ENCODE measurements at places on chromosomes 16 and 17.

GRCh38 chr16:57039148-57039812 lies 49.9 kb downstream of the NLRC5 start:
- DNase-seq = peak; percentile 83

DNA sequence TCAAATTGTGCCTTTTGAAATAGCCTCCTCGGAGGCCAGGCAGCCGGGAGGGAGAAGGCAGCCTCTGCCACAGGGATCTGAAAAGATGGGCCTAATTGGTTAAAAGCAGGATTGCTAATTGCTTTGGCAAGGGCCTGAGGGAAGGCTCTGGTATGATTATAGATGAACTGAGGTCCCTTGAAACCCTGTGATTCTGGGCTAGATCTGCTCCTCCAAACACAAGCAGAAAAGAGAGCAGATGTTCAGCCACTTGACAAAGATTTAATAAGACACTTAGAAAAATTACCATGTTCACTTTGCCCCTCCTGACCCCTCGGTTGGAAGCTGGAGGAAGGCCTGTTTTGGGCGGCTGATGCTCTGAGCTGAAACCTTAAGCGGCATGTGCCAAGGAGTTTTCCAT lies 209.5 kb upstream of the MPHOSPH6 start:
- DNase-seq = no peak

DNA sequence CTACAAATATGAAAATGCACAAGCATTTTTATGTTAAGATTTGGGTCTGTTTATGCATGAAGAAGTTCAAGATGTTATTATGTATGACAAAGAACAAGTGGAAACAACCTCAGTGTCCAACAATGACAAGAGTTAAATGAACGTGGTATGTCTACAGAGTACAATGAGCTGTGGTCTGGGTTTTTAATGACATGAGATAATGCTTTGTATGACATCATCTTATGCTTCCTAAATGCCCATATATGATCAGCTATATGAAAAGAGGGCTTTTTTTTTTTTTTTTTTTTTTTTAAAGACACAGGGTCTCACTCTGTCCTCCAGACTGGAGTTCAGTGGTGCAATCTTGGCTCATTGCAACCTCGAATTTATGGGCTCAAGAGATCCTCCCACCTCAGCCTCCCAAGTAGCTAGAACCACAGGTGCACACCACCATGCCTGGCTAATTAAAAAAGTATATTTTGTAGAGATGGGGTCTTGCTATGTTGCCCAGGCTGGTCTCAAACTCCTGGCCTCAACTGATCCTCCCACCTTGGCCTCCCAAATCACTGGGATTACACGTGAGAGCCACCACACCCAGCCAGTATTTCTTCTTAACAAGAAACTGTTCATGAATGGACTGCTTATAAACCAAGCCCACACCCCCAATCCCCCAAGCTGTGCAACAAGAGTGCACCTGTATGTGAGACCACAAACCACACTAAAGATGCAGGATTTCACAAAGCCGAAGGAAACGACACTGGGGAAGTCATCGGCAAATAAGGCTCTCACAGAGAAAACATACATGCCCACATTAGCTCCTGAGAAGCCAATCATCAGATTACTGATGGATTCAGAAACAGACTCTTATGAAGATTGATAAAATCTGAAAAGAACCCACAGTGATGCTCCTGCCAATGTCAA lies 114.5 kb downstream of the CPPED1 start:
- DNase-seq = no peak

GRCh38 chr17:7822126-7822525 lies 11.9 kb upstream of the KDM6B start:
- DNase-seq = no peak

DNA sequence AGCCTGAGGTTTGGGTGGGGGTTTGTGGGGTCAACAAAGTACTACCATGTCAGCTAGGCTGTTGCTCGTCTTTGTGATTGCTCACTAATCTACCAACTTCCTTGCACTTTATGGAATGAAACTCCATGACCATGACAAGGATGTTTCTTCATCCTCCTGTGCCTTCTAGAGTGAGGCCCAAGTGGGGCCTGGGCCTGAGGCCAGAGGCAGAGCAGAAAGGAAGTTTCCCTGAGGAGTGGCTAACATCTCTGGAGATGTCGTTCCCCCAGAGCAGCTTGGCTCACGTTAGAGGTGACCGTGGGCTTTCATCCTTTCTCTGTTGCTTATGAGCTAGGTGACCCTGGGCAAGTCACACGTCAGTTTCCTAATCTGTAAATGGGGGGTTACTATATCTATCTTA lies 41.0 kb upstream of the IRX3 start:
- no peak for DNase-seq

GRCh38 chr17:74956093-74956492 lies 16.5 kb downstream of the HID1 start:
- no peak for DNase-seq

DNA sequence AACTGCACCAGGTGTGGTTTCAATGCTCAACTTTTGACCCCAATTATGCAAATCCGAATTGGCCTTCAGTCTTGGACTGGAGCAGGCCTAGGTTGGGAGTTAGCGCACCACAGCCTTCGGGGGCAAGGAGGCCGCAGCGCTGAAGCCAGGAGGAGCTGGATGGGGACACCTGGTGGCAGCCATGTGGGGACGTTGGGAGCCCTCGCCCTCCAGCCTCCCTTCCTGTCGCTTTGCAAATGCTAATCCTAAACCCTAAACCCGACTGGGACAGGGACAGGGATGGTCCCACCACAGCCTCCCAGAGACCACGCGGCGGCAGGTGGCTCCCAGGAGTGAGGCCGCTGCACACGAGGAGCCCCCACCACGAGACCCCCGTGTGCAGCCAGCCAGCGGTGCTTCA lies 58.7 kb downstream of the KLHDC4 start:
- DNase-seq = no peak

GRCh38 chr17:82917699-82918345 lies 78.0 kb upstream of the ZNF750 start:
- peak; percentile 38 for DNase-seq

Measured in fibroblast of skin of scalp (primary cell).